ENCODE measurements at places on chromosomes 5 and 9.

- no peak for DNase-seq
Measured at GRCh38 chr9:132638240-132638639, 31.5 kb downstream of the DDX31 start.

- DNase-seq, result no peak
Measured at GRCh38 chr5:180331647-180331950, 21.5 kb downstream of the GFPT2 start.

DNA sequence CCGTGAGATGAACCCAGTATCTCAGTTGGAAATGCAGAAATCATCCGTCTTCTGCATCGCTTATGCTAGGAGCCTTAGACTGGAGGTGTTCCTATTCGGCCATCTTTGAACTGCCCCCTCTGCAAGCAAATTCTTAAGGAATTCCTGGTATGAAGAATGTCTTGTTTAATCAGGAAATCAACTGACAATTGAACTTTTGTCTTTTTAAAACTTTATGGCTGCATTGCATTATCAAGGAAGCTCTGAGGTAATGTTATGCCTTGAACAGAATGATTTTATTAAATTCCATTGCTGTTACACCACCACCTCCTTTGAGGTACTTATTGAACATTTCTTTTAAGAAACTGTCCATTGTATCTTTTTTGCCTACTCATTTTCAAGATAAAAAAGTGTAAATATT lies 1915.7 kb upstream of the CDH9 start:
- no peak for DNase-seq

GRCh38 chr5:40489421-40489820 lies 190.3 kb upstream of the PTGER4 start:
- DNase-seq, result no peak

- DNase-seq, result no peak
Measured at GRCh38 chr5:120073722-120074121, 390.4 kb upstream of the PRR16 start.

DNA sequence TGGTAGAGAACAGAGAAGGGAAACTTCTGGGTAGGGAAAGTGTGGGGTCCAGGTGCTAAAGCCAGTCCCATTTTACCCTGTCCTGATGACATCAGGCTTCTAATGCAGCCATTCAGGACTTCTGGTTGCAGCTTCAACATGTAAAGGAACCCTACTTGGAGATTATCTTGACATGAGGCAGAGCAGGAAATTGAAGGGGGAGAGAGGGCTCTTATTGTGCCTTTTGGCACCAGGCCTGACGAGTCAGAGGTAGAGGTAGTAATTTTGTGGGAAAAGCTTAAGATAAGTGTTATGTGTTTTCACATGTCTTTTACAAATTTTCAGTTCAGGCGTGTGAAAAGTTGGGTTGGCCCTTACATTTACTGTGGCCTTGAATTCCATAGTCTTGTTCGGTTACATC lies 102.4 kb upstream of the APC start:
- DNase-seq, result no peak

DNA sequence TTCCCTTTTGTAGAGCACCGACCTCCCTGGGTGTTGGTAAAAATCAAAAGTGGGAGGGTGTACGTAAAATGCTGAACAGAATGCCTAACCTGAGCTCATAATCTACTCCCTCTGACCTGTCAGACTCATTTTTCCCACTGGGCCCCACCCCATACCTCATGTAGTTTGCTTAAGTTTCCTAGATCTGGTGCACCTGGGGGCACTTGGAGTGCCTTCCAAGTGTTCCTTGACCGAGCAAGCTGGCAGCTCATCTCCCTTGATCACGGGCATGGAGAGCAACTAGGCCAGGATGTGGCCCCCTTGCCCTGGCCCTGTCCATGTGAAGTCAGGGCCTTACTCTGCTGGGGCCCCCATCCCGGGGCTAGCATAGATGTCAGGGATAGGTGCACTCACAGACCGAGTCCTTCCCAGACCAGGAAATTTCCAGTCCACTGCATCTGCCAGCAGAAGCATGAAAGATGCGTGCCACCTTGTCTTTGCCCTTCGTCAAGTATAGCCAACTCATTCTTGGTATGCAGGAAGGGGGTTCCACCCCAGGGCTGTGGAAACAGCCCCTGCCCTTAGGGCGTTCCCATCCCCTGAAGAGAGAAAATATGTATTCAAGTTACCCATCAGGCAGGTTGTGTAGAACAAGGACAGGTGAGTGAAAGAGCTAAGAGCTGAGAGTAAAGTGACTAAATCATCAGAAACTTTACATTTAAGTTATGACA lies 41.9 kb downstream of the SLC22A5 start:
- DNase-seq, result no peak

- no peak for DNase-seq
Measured at GRCh38 chr5:67363180-67363709, 166.6 kb upstream of the CD180 start.

- DNase-seq, result no peak
Measured at GRCh38 chr5:56532466-56532865, 282.9 kb upstream of the MAP3K1 start.

- DNase-seq, result peak; percentile 56
Measured at GRCh38 chr9:125701351-125701750, 5.7 kb downstream of the MAPKAP1 start.

GRCh38 chr9:92680166-92681119 lies 10.5 kb upstream of the IPPK start:
- DNase-seq, result peak; percentile 19

- no peak for DNase-seq
Measured at GRCh38 chr5:137666901-137667300, 69.0 kb downstream of the KLHL3 start.

GRCh38 chr5:32126691-32127090 lies 47.4 kb downstream of the GOLPH3 start:
- DNase-seq, result no peak
